ENCODE measurements at places on chromosomes 2 and 18.

DNA sequence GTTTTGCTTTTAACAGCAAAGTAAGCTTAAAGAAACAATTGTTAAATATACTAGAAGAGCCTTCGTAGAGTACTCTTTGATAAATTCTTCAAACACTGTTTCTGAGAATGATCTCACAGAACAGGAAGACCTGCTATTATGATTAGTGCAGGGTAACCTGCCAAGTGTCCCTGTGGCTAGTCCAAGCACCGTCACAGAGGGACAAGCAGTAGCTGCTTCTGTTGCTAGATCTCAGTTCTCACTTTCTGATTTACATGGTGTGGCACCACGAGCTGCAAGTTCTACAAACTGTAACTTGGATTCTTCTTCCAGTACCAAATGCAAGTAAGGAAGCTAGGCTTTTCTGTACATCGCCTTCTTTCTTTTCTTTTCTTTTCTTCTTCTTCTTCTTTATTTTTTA is 121.5 kb downstream of the PIEZO2 start:
- DNase-seq: no peak

GRCh38 chr18:72846736-72847533 is 20.9 kb downstream of the NETO1 start:
- DNase-seq: no peak

DNA sequence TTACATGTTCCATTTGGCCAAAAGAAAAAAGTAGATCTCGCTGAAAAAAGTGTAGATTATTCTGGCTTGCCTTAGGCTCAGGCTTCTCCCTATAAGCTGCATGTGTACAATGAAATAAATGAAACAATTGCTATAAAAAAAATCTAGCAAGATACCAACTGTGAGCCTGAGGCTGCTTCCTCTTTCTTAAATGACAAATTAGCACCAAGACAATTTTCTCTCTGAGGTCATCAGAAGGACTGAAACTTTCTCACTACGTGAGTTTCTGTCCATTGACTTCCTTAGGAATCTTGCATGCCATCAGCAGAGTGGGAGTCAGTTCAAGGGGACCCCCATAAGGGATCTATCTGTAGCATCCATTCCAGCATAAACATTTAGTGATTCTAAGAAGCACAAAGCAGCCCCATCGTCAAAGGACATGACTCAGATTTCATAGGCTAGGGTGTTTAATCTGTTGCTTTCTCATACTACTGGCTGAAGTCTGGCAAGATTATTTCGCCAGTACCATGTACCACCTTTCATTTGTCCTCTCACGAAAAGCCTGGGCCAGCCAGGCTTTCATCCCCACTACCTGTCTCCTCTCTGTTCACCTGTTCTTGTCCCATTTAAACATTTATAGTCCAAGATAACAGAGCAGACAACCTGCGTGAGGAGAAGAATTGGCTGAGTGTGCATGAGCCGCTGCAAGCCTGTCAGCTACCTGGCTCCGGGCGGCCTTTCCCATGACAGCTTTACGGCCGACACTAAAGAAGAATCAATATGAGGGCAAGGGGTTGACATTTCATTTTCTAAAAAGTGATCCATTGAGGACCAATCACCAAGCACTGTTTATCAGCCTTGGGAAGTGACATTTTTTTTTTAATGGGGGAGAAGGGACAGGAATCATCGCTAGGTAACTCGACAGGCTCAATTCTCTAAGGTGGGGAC is 120.0 kb downstream of the EPHA4 start:
- no peak for DNase-seq

- no peak for DNase-seq
Observed at GRCh38 chr2:210004881-210005280, 2.4 kb downstream of the RPE start.

DNA sequence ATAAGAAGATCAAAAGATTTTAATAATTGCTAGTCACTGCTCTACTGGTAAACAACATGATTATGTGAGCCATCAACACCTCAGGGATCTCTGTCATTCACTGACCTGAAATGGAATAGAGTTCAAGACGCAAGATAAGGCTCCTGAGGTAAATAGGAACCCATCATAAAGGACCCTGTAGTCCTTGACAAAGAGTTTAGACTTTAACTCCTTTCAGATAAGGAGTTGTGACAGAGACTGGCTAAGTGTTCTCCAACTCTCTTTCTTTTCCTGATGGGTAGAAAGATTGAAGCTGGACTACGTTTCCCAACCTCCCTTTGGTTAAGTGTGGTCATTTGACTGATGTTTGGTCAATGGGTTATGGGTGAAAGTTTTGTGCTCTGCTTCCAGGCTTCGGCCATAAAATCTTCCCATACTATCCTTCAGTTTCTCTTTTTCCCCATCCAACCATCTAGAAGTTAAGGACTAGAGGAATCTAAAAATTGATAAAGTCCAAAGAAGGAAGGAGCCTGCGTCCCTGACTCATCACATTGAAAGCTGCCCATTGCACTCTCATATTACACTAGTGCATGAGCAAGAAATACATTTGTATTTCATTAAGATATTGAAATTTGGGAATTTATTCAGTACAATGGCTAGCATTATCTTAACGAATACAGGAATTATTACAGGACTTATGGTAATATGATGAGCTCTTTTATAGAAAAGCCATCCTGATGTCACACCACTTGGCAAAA is 293.7 kb upstream of the ACVR2A start:
- no peak for DNase-seq

GRCh38 chr2:102004581-102004980 is 12.8 kb downstream of the IL1R2 start:
- DNase-seq: no peak

DNA sequence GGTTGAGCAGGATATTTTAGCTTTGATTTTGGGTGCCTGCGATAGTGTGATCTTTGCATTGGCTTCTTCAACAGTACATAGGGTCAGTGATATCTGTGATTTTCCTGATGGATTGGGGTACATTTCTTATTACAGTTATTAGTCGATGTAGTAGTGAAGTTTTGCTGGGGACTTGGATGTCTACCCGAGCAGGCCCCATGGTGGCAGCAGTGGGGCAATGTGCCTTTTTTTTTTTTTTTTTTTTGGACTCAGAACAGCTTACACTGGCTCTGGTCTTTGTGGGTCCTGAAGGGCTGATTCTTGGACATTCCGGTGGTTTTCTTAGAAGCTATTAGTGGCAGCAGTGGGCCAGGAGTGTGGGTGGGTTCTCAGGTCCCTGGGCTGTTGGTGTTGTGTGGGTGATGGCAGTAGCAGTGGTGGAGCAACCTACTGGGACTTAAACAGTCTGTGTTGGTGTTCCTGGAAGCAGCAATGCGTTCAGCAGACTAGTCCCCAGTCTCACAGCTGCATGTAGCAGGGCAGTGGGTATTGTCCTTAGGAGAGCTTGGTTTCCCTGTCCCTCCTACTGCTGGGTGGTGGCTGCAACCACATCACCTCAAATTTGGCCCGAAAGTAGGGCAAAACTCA is 53.7 kb upstream of the SLC4A10 start:
- peak; percentile 39 for DNase-seq

DNA sequence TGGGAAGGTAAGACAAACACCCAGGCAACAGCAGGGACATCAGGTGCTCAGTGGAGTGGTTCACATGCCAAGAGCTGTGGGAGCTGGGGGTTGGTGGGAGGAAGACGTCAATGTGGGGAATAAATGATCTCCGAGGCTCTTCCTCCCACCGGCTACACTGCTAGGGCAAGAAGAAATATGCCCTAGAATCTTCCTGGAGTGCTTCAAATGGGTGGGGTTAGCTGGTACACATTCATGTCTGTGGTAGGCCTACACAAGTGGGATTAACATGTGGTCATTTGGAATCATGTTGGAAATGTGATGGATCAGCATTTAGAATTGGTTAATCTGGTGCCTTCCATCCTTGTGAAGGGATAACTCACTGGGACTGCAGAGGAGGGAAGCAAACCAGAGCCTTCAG is 12.4 kb upstream of the ZFP36L2 start:
- no peak for DNase-seq

DNA sequence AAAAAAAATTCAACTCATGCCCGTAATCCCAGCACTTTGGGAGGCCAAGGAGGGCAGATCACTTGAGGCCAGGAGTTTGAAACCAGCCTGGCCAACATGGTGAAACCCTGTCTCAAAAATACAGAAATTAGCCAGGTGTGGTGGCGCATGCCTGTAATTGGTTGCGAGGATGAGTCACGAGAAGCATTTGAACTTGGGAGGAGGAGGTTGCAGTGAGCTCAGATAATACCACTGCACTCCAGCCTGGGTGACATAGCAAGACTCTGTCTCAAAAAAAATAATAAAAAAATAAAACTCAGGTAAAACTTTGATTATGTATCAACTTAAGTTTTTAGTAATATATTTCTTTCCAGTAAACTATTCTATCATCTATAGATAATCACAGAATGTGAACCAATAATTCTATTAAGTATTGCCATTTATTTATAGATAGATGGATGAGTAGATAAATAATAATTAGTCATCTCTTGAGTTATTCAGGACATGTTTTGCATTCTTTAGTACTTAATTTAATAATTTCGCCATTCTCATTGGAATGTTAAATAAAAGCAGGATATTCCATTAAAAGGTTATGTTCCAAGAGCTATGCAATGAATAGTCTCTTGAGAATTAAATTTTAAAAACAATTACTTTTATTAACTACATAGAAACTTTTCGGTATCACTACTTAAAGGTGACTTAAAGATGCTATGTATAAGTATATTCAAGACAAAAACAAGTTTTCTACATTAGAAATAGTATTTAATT is 48.7 kb downstream of the WDPCP start:
- no peak for DNase-seq

DNA sequence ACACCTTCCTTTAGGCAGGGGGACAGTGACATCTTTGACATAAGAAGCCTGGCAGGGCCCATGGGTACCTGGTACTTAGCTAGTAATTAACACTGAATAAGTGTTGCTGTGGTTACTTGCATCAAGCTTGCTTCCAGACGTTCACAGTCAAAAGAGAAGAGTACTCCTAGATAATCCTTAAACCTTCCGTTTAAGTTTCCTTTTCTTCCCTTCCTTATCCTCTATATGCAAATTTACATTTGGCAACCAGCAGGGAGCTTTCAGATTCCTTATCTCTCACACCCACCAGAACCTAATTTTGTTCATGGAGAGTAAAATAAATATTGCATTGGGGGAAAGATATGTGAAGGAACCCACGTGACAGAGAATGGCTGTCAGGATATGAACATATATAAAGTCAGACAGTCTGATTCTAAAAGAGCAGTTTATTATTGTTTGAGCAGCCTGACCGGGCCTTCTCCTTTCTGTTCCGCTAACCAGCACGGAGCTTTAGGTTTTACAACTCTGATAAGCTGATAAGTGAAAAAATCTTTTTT is 7.8 kb upstream of the RAB31 start:
- no peak for DNase-seq

DNA sequence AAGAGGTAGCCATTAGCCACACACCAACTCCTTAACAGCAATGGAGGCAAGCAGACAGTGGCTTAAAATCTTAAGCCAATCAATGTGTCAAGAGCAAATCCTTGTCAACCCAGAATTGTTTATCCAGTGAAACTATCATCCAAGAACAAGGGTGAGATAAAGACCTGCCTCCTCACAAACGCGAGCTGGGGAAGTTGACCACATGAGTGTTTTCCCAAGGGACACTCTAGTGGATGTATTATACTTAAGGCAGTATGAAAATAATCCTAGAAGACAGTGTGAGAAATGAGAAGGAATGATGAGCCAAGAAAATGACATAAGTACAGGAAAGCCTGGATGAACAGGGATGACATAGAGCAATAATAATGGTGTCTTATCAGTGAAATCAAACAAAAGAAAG is 209.6 kb downstream of the TWIST2 start:
- no peak for DNase-seq

- DNase-seq: peak; percentile 49
Observed at GRCh38 chr2:230721712-230722111, 9.1 kb downstream of the CAB39 start.

- no peak for DNase-seq
Observed at GRCh38 chr18:23108496-23108895, 26.8 kb upstream of the CABLES1 start.

DNA sequence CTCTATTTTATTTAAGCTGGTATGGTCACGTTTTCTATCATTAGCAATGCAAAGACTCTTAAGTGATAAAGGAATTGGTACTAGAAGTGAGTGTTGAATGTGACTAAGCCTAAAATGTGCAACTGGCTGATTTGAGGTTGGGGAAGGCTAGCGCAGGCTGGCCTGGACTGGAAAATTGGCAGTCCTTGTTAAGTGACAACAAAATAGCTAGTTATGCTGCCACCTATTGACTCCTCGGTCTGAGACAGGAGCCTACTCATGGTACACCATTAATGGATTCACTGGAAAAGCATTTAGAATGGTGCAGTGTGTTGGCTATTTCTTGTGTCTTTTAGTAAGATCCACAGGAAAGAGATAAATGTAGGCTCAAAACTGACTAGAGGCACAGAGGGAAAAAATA is 5.7 kb upstream of the WIPF1 start:
- DNase-seq: peak; percentile 47

DNA sequence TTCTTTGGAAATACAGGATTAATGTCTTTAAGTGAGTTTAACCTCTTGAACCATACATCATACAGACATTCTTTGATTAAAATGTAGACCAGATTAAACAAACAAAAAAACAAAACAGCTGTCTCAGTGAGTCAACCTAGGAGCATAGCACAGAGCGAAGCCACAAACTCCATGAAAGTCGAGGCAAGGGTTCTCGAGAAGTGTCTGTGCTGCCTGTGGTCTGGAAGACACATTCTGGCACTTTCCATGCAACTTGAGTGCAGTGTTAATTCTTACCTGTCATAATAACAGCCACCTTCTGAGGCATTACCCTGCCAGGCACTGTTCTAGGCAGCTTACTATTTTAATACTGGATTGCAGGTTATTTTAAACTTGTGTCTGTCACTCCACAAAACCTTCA is 435.5 kb upstream of the MMADHC start:
- DNase-seq: no peak

GRCh38 chr18:50559752-50560680 is at the start of gene MAPK4:
TSS of gene MAPK4 (plus strand) at chr18:50560087. CDS start at chr18:50663959, 103,872 bp downstream.
- no peak for DNase-seq

DNA sequence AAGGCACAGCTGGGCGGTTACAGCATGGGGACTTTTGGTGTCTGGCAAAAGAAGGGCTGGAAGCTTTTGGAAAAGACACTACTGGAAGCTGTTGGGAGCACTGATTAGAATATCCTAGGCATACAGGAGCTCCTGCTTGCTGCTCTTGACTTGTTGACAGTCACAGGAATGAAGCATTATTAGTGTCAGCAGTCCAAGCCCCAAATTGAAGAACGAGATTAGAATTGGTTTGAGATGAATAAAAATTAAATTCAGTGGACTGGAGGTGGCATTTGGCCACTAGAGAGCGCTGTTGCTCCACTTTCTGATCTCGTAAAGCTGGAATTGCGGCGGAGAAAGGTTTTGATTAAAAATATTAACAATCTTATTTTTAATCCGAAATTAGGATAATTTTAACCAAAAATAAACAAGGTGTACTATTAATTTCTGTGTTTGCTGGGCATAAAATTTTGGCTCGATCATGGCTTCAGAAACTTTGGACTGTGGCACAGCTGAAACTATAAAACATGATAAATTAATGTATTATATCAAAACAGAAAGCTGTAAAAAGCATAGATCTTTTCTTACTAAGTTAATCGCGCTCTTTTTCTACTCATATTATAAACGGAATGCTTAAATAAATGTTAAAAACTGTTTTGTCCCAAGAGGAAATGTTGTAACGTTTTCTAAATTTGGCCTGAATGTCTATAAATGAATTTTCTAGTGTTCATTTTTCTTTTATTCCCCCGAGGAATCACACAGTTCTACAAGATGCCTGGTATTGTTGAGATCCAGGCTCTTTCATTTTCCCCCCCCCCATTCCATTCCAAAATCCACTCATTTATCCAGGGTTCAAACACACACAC is 2.4 kb upstream of the HOXD8 start:
- DNase-seq: peak; percentile 74

GRCh38 chr18:30967701-30968100 is 74.8 kb downstream of the DSC3 start:
- DNase-seq: no peak

GRCh38 chr2:20625491-20626391 is 25.2 kb downstream of the HS1BP3 start:
- no peak for DNase-seq
